ENCODE measurements at places on chromosomes 1 and 21.
A peak's percentile ranks its signal among the peaks of the same experiment; 100 is the strongest.

DNA sequence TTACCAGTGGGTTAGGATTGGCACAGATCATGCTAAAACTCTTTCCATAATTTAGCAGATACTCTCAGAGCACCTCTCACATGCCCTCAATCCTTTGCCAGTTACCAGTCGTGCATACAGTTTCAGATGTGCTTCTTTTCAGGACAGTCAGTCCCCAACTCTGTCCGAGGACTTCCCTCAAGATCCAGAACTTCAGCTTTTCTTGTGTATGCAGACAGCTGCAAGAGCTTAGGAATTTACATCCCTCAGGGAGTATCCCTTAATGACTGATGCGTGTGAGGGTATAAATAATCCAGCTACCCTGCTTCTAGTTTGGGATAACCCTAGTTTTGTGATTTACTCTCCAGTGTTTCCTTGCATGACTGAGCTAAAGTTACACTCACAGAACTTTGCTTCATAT is 393.0 kb upstream of the PLXNA2 start:
- no peak for DNase-seq

GRCh38 chr1:171292799-171293198 is 21.2 kb upstream of the FMO4 start:
- no peak for DNase-seq

DNA sequence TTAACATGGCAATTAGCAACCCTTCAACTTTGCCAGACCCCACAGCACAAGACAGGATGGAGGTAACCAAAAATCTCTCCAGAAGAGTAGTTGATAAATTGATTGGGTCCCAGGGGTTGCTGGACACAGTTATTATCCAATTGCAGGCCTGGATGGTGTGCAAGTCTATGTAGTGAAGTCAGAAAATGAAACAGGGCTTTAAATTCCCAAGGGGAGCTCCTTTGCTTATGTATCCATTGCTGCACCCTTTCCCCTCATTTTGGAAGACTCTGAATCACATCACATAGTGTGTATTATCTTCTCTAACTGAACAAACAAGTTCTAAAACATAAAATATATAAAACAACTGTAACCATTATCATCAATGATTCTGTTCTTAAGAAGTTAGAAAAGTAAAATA is 550.2 kb downstream of the LMO4 start:
- DNase-seq, result no peak

DNA sequence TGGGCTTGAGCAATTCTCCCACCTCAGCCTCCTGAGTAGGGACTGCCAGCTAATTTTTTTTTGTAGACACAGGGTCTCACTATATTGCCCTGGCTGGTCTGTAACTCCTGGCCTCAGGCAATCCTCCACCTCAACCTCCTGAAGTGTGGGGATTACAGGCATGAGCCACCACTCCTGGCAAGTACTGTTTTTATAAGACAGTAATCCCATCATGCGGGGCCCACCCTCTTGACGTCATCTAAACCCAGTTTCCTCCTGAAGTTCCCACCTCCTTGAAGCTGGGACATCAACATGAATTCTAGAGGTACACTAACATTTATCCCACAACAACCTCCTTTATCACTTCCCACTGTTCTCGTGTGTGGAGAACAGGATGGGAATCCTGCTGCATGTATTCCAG is 104.7 kb downstream of the SPATA46 start:
- no peak for DNase-seq

GRCh38 chr1:53614231-53615021 is 124.5 kb downstream of the GLIS1 start:
- no peak for DNase-seq

DNA sequence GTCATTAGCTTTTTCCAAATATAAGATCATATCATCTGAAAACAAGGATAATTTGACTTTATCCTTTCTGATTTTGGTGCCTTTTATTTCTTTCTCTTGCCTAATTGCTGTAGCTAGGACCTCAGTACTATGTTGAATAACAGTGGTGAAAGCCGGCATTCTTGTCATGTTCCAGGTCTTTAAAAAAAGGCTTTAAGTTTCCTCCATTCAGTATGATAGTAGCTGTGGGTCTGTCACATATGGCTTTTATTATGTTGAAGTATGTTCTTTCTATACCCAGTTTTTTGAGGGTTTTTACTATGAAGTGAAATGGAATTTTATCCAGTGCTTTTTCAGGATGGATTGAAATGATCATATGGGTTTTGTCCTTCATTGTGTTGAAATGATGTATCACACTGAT is 115.8 kb downstream of the DUSP10 start:
- DNase-seq, result no peak

GRCh38 chr1:8670371-8670818 is 147.0 kb downstream of the RERE start:
- no peak for DNase-seq

DNA sequence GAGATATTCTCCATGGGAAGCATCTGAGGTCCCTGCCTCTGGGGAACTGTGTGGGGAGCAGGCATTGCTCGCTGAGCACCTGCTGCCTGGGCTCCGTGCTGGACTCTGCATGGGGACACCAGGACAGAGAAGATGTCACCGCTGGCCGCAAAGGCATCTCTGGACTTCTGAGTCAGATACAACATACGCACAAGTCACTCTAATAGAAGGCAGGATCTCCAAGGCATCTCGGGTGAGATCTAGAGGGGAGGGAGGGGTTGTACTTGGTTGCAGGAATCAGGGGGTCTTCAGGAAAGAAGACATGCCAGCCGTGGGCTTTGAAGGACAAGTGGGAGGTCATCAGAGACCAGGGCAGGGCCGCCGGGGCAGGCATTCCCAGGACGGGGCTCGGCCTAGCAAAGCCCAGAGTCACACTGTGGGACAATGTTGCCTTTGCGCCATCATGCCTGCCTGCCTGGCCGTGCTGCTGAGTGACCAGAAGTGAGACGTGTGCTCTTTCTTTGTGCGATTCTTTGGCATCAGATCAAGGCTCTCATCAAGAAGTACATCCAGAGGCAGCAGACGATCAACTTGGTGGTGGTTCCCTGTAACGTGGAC is 28.3 kb downstream of the MX2 start:
- DNase-seq, result no peak

DNA sequence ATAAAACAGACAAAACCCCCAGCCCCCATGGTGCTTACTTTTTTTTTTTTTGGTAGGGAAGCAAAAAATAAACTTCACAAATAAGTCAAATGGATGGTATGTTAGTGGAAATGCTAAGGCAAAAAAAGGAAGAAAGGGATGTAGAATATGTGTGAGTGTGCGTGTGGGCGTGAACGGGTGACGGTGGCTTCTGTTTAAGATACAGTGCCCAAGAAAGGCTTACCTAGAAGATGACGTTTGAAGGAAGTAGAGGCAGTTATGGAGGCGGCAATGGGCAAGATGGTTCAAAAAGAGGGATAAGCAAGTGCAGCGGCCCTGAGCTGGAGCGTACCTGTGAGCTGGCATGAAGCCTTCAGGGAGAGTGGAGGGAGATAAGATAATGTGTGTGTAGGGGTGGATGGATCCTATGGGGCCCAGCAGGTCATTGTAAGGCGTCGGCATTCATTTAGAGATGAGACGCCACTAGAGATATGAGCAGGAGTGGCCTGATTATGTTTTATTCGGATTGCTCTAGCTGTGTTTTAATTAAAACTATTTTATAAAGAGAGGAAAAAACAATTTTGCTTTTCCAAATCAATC is 19.9 kb downstream of the LEPR start:
- DNase-seq, result no peak

GRCh38 chr1:57845041-57845440 is 421.2 kb upstream of the DAB1 start:
- DNase-seq, result no peak

GRCh38 chr1:41626616-41627375 is 142.3 kb upstream of the EDN2 start:
- no peak for DNase-seq

DNA sequence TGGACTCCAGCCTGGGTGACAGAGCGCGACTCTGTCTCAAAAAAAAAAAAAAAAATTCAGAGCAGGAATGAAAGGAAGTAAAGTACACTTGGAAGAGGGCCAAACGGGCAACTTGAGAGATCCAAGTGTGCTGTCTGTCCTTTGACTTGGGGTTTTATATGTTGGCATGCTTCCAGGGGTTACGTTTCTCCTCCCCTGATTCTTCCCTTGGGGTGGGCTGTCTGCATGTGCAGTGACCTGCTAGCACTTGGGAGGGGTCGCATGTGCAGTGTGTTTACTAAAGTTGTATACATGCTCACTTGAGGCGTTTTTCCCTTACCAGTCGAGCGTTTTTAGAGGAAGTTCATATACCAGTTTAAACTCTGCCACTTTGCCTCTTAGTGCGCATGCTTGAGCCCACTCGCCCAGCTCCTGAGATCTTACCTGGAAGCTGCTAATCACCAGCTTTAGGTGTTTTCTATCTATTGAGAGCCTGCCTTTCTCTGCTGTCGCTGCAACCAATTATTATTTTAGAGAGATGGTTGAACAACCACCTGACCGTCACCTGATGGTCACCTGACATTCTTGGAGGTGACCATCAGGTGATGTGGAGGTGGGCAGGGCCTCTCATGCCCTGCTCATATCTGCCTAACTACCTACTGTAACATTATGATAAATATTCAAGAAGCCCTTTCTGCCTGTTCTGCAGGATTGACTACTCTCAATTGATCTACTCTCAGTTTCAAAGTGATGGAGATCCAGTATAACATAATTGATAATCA is 140.1 kb downstream of the MACF1 start:
- no peak for DNase-seq

DNA sequence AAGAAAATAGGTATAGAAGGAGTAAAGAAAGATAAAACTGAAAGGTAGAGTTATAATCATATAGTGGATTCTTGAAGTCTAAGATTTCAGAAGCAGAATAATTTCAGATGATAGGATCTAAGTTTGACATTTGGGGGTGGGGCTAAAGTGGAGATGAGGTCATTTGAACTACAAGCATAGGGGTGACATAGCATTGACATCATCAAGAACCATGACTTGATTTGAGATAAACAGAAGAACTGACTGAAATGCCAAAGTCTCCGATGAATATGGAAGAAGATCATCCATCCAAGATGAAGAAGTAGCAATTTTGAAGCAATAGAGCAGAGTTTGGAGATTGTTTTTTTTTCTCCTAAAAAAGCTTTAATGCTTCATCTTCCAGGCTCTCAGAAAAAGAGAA is 122.3 kb downstream of the MACF1 start:
- DNase-seq, result no peak

- no peak for DNase-seq
Measured at GRCh38 chr21:43352568-43353281, 74.2 kb downstream of the SIK1 start.

GRCh38 chr1:100134872-100135271 is 1.9 kb downstream of the TRMT13 start:
- DNase-seq, result no peak

GRCh38 chr1:24036088-24036487 is 56.0 kb upstream of the SRSF10 start:
- no peak for DNase-seq

- DNase-seq, result no peak
Measured at GRCh38 chr1:61481315-61481715, 243.6 kb downstream of the TM2D1 start.

GRCh38 chr1:161013488-161014230 is 7.3 kb downstream of the F11R start:
- no peak for DNase-seq

DNA sequence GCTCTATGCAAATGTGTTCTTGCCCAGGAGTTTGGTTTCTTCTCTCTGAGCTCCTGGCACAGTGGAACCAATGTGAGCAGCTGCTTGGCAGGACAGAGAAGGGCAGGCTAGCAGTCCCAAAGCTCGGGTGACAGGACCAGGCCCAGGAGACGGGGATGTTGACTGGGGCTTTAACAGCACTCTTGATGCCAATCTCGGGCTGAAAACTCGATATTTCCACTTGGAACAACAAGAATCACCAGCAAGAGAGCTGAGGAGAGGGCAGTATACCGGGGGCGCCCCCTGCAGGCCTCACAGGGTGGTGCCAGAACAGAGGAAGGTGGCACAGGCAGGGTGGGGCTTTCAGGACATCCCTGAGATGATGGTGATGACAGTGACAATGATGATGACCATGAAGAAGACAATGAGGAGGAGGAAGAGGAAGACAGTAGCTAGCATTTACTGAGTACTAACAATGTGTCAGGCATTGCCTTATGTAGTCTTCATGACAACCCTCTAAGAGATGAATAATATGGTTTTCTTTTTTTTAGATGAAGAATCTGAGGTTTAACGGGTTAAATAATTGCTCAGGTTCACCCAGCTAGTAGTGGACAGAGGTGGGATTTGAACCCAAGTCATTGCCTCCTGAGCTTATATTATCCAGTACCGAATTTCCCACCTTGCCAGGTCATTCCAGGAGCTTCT is 2.7 kb upstream of the KCNJ9 start:
- no peak for DNase-seq

DNA sequence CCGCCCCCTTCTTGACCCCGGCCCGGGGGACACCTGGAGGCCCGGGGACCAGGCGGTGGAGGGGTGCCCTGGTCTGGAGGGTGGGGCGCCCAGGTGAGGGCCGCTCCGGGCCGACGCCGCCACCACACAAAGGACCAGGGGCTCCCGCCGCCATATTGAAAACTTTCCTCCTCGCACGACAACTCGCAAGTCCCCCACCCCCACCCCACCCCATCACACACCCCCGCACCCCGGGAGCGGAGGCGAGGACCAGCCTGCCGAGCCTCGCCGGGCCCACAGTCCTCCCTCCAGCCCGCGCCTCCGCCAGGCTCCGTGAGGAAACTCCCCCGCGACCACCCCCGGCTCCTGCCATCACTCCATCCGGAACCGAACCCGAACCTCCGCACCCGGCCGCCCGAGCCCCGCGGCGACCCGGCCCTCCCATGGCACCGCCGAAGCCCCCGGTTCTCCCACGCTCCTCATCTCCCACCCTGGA is 733 bp downstream of the KDM5B start:
- peak; percentile 3 for DNase-seq

GRCh38 chr1:167057241-167057688 is 32.9 kb downstream of the GPA33 start:
- DNase-seq, result no peak

DNA sequence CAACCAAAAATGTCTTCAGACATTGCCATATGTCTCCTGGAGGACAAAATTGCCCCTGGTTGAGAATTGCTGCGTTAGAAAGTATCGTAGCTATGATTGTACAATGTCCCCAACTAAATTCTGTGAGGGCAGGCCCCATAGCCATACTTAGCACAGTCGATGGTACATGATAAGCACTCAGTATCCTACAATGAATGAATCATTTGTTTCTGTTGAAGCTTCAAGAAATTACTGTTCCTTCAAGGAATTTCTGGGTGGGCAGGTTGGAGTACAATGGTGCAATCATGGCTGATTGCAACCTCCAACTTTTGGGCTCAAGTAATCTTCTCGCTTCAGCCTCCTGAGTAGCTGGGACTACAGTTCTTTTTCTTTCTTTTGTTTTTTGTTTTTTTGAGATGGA is 4.7 kb downstream of the CAP1 start:
- no peak for DNase-seq

DNA sequence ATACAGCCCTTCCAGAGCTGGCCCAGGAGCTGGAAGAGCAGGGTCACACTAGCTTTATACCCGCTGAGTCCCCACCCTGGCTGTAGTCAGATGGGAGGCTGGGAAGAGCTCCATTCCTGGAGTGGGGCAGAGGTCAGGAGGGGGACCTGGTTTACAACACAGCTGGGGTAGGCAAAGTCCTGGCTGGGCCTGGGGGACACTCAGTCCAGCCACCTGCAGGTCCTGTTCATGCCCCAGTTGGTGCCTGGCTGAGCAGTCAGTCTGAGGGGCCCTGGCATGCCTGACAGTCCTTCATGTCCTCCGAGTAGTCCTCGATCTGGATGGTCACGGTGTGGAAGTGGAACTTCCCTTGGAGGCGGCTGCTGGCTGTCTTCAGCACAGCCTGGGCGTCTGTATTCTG is 7.0 kb downstream of the SLC30A2 start:
- no peak for DNase-seq

Data from activated naive CD8-positive, alpha-beta T cell treated with anti-CD3 and anti-CD28 coated beads, Interleukin-2, amount 50 U/mL, for 16 hours (primary cell).